ENCODE measurements at places on chromosomes 6 and 20. TPM values are rescaled to one million over a fixed set of nuclear protein-coding genes. Genes with fewer than 3 reads are reported as not detected.

Gene AVP
- total RNA-seq = not detected

Gene MOXD1
- total RNA-seq = 11.1 TPM

Gene PAK5
- total RNA-seq = 0.21 TPM

Gene PRDM13
- total RNA-seq = not detected

Gene RNF39
- total RNA-seq = not detected

Gene PGC
- total RNA-seq = not detected

Gene EFCAB8
- total RNA-seq = not detected

Gene TAAR6
- total RNA-seq = not detected

Gene RPS18
- 2,796 TPM for total RNA-seq

Gene TINAG
- not detected for total RNA-seq

GRCh38 chr6:53112871-53113270 lies 35.8 kb downstream of the GCM1 start:
- DNase-seq = no peak

- no peak for DNase-seq
Observed at GRCh38 chr6:69584913-69585729, 211.7 kb downstream of the LMBRD1 start.

DNA sequence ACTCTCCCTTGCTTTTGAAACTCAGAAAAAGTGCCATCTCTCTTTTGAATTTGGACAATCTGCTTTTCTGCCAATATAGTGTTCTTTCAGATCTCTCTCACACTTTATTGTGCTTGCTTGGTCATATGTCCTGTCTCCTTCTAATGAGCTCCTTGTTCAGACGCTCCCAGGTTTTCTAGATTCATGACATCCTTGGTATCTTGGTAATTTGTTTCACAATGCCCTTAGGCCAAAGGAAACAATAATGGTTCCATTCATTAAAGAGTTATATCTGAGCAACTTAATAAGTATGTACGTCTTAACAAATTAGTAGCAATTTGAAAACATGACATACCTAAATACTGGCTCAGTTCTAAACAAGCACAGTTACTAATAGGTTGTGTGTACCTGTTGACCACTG lies 293.4 kb upstream of the SPTLC3 start:
- DNase-seq = no peak

GRCh38 chr20:47330071-47330470 lies 26.4 kb downstream of the ZMYND8 start:
- no peak for DNase-seq

DNA sequence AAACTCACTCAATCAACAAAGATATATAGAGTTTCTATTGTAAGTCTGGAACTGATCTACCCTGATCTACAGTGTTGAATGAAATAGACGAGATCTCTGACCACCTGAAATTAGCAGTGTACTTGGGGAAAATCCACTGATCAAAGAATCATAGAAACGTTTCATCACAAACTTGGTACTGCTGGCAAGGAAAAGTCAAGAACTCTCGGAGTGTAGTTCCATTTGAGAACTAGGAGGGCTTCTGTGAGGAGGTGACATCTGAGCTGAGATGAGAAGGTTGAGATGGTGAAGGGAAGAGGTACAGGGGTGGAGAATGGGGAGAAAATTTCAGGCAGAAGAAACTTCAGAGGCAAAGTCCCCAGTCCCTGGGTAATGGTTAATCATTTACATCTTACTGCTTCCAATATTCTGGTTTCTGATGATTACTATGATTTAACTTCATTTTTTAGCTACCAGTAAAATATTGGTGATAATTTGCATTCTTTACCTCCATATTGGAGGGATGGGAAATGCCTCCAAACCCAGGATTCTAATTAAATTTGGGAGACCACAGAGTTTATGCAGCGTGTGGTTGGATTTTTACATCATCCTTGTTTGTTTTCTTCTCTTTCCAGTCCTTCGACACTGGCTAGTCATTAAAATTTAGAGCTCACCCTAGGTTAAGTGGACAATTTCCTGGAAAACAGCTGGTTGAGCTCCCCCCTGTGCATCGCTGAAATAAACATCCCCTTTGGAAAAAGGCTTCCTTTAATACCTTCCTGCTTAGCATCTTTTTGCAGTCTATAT lies 191.9 kb downstream of the BCAS1 start:
- DNase-seq = peak; percentile 30

DNA sequence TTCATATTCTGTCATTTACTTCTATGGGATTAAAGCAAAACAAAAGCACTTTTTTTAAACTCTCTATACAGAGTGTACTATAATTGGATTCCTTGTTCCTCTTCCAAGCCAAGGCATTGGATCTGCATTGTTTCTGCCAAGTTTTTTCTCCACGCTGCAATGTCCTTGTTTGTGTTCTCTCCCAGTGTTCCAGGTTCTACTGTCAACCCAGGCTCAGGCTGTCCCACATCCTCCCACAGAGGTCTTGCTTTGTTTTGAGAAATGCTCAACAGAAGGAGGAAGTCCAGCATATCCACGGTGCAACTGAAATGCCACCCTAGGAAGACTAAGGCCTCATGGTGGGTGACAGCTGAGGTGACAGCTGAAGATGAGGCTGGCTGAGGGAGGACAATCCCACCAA lies 287.1 kb upstream of the PRDM1 start:
- no peak for DNase-seq

- DNase-seq = no peak
Observed at GRCh38 chr6:116492331-116493067, 18.9 kb upstream of the CALHM5 start.

DNA sequence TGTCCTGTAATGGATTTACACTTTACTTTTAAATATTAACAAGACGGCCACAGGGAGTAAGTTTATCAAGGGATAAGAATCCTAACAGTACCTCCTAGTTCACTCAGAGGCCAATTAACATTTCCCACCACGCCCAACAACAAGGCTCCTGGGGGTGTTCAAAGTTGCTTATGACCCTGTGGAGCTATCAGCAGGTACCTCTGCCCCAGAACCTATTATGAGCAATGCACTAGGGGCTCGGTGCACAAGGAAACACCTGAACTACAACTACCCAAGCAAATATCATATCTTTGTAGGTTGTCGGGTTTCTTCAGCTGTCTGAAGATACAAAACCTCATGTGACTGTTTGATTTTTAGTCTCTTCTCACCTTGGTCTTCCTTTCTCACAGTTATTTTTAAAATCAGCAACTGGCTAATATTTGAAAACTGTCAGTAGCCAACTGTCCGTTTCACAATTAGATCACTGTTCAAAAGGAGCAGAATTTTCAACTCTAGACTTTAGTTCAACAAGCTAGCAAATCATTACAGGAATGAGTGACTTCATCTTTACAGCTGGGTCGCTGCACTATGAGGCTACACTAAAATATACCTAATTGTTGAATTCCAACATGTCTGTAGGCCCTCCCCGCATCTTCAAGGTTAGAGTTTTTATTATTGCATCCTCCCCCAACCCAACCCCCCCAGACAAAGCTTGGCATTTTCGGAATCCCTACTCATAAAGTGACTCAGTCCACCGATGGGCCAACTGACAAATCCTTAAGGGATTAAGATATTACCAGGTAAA lies 38.1 kb downstream of the B4GALT5 start:
- no peak for DNase-seq

- no peak for DNase-seq
Observed at GRCh38 chr20:8291873-8292272, 159.8 kb downstream of the PLCB1 start.

- DNase-seq = no peak
Observed at GRCh38 chr20:21430020-21430419, 32.7 kb upstream of the NKX2-4 start.

DNA sequence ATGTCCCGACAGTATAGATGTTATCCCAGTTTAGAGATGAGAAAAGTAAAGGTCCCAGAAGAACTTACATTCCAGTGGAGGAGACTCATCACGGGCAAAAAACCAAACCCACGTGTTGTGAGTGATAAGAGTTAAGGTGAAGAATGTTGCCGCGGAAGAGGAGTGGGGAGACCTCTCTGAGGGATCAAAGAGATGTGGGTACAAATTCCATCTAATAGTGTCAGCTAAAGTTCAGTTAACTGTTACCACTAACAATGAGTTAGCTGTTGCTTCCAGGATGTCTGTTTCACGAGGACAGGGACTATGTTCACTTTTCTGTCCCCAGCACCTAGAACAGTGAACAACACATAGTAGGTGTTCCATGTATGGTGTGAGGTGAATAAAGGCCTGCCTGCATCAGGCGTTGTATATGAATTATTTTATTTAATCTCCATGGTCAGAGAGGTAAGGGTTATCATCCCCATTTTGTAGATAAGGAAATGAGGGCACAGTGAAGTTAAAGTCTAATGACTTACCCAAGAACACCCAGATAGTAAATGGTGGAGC lies 39.8 kb upstream of the RSPO4 start:
- DNase-seq = no peak

DNA sequence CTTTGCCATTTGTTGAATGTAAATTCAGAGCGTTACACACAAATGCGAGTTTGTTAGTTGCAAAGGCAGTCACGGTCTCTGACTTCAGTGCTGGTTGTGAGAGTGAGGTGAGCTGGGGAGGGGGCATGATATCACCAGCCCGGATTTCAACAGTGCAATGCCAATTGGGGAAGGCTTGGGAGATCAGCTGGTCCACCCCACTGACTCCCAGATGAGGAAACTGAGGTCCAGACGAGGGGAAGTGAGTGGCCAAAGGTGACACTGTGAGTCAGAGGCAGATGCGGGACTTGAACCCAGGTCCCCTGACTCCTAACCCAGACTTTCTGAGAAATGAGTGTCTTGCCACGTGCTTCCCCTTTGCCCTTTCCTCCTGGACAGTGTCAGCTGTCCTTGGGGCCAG lies 62.1 kb downstream of the CEBPB start:
- DNase-seq = no peak

DNA sequence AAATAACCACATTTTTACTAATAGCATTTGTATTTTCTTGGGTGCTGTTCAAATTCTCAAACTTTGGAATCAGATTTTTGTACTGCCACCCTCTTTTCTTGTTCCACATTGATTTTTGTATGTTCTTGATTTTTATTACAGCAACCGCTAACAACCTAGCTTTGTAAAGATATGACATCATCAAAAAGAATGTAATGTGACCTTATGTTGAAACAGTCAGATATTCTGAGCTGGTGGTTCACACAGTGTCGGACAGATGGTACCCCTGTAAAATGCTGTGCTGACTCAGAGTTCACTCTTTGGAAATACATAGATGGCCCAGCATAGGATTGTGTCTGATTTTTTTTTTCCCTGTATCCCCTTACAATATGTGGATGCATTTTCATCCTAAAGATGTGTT lies 118.9 kb downstream of the QKI start:
- peak; percentile 67 for DNase-seq

DNA sequence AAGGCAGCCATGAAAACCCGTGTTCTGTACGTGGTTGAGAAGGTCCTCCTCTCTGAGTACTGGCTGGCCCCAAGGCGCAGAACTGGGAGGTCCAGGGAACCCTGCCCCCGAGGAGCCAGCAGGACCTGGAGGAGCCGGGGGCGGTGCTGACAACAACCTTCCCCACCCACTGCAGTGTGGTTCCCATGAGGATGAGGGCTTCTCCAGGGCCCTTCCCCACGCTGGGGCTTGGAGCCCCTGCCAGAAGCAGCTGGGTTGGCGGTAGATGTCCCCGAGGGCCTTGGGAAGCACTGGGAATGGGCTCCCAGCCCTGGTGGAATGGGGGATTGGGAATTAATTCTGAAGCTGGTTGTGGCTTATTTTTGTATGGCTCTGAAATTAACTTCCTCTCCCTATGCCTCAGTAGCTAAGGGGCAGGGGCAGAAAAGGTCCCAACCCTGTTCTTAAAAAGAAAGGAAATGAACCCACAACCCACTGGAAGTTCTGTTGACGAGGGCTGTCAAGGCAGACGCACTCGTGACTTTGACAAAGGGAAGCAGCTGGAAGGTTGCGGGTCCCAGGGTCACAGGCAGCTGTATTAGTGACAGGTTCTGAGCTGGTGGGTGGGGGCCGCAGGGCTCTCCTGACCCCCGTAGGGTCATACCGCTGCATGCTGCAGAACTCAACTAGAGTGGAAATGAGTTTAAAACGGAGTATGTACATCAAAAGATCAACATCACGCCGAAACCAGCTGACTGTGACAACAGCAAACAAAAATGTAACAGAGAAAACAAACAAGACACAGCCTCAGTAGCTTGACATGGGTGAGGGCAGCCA lies 13.9 kb upstream of the HELZ2 start:
- no peak for DNase-seq

GRCh38 chr6:38634518-38634917 lies 5.2 kb downstream of the BTBD9 start:
- no peak for DNase-seq

GRCh38 chr6:104704191-104704590 lies 155.5 kb downstream of the HACE1 start:
- DNase-seq = no peak

GRCh38 chr6:87879132-87879861 lies 168.3 kb upstream of the SPACA1 start:
- DNase-seq = peak; percentile 4

- peak; percentile 31 for DNase-seq
Observed at GRCh38 chr20:49699200-49699992, 14.3 kb downstream of the B4GALT5 start.

- DNase-seq = no peak
Observed at GRCh38 chr6:43744931-43745727, 24.9 kb upstream of the VEGFA start.

DNA sequence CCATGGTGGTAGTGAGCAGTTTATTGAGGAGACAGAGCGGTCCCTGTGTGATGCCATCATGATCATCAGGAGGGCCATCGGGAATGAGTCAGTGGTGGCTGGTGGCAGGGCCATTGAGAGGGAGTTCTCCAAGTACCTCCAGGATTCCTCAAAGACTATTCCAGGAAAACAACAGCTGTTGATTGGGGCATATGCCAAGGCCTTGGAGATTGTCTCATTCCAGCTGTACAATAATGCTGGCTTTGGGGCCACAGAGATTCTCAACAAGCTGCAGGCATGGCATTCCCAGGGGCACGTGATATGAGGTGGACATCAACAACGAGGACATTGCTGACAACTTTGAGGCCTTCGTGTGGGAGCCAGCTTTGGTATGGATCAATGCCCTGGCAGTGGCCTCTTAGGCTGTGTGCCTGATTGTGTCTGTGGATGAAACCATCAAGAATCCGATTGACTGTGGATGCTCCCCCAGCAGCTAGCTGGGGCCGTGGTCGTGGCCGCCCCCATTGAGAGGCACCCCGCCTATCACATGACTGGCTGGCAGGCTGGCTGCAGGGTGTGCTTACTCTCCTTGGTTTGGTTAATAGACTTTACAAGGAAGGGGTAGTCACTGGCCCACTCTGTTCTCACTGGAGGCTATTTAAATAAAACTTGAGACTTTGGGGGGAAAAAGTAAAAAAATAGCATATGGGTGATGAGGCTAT lies 16.7 kb downstream of the RAET1E start:
- DNase-seq = no peak

DNA sequence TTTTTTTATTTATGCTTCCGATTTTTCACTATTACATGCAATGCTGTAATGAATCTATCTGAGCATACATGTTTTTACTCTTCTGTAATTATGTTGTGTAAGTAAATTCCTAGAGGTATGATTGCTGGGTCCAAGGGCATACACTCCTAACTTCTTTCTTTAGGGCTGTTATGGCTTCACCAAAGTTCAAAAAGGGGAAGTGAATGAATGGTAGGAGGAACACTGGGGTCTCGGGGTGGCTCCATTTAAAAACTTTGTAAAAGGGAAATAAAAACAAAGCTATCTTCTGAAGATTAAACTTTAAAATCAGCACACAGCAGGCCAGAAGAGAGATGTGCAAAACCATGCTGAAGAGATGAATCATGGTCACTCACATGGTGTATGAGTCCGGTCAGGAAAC lies 289.1 kb upstream of the SUPT3H start:
- no peak for DNase-seq
